ENCODE measurements at places on chromosomes 3 and 15. TPM values are rescaled to one million over a fixed set of nuclear protein-coding genes. Genes with fewer than 3 reads are reported as not detected.

DNA sequence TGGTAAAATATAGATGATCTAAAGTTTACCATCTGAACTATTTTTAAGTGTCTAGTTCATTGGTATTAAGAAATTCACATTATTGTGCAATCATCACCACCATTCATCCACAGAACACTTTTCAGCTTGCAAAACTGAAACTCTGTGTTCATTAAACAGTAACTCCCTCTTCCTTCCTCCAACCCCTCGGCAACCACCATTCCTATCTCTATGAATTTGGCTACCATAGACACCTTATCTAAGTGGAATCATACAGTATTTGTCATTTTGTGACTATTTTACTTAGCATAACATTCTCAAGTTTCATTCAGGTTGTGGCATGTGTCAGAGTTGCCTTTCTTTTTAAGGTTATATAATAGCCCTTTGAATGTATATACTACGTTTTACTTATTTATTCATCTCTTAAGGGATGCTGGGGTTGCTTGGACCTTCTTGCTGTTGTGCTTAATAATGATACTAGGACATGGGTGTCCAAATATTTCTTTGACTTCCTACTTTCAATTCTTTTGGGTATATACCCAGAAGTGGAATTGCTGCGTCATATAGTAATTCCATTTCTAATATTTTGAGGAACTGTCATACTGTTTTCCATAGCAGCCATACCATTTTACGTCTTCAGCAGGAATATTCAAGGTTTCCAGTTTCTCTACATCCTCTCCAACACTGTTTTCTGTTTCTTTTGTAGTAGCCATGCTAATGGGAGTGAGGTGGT is 20.9 kb downstream of the KAT2B start:
- no peak for DNase-seq

DNA sequence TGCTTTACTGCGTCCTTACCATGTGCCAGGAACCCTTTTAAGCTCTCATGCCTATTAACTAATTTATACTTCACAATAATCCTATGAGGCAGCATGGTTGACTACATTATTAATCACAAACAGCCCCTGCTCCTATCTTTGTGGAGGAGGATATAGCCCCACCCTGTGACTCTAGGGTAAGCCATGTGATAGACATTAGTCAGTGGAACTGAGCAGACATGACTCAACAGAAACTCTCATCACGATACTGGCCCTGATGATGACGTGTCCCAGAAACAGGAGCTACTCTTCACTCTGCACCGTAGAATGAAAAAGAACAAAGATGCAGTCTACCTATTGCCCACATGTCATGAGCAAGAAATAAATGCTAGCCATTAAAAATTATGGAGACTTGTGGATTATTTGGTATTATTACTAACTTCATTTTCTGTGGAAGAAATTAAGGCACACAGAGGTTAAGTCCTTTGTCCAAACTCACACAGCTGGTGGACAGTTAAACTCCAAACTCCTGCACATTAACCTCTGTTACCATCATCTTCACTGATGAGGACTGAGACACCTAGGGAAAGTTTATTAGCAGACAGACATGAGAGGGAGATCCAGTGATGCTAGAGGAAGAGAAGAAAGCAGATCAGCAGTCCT is 51.2 kb downstream of the CFAP20DC start:
- DNase-seq = no peak

GRCh38 chr15:25242957-25243799 is 195.6 kb downstream of the UBE3A start:
- no peak for DNase-seq

CX3CR1 gene
- 0.43 TPM for total RNA-seq

BSN gene
- 0.73 TPM for total RNA-seq

SH2D7 gene
- total RNA-seq = not detected

DPPA4 gene
- 1.8 TPM for total RNA-seq

DPPA2 gene
- total RNA-seq = not detected

ADAMTS7 gene
- total RNA-seq = 0.86 TPM

- DNase-seq = no peak
Measured at GRCh38 chr3:49358884-49359225, 702 bp upstream of the GPX1 start.

DNA sequence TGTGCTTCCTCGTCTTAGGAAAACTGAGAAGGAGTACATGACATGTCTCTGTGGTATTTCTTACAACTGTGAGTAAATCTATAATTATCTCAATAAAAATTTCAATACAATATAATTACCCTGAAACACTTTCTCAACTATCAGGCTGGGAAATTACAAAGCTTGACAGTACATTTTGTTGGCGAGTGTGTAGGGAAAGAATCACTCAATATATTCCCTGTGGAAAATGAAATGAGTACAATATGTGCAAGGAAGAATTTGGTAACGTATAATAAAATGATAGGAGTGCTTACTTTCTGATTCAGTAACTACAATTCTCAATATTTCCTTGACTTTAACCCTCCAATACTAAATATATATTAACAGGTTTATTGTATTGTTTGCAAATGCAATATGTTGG is 818.2 kb upstream of the CADM2 start:
- DNase-seq = no peak

DNA sequence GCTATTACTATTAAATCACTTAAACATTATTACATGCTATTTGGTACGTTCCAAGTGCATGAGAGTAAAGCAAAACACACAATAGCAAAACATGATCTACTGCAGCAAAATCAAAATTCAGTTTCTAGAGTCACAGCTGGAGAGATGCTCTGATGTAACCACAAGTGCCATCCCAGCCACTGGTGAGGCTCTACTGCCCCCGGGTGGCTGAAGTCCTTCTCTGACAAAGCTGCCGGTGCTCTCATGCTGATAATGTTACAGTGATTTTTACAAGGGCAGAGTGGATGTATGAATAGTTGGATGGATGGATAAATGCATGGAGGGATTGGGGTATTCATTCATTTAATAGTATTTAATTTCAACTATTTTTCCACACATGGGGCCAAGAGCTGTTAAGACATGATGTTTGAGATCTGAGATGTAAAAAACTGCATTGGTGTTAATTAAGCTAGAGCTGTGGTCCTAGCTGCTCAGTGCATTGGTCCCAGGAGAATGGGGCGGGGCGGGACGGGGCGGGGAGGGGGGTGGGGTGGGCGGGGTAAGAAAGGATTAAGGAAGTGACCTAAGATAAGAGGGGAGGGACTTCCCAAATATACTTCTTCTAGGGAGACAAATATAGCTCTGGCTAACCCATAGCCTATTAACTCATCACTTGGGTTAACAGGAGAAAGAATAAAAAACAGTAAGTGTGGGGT is 5.3 kb upstream of the SPESP1 start:
- peak; percentile 68 for DNase-seq

SLC15A2 gene
- 1.5 TPM for total RNA-seq

DNA sequence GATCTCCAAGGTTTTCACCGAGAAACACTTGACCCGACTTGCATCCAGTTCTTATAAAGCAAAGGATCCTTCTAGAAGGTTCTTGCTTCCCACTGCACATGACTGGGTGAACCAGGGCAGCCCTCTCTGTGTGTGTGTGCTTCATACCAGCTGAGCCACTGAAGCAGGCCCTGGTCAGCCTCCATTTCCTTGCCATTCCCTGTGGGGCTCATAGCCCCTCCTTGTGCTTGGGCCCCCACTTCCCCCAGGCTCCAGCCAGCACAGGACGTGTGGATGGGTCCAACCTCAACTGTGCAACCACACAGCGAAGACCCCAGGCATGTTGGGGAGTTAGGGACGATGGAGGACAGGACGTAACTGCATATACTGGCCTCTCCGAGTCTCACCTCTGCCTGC is 15.5 kb downstream of the KLF15 start:
- DNase-seq = no peak

DNA sequence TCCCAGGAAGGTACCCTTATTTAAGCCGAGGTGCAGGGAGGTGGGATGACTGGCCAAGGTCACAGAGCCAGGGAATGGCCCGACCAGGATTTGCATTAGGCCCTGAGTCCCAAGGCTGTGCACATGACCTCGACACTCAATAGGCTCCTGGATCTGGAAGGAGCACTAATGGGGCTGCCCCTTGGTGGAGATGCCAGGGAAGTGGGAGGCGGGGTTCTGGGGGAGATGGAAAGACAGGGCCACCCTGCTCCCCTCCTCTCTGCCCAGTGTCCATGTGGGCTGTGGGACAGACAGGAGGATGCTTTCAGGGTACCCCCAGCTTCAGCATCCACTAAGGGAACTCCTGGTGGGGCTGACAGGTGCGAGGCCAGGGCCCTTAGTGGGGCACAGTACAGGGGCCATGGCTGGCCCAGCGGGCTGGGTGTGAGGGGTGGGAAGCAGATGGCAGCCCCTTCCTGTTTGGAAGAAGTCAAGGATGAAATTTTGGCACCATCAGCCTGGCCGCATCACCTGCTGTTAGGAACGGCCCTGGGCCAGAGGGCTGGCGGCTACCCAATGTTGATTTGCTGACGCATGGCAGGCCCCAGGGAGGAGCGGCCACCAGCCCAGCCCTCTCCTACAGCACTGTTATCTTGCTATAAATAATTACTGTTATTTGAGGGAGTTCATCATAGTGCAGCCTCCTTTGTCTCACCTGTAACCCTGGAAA is 37.3 kb downstream of the ATP2B2 start:
- DNase-seq = peak; percentile 80

RAB8B gene
- 6.8 TPM for total RNA-seq

DNA sequence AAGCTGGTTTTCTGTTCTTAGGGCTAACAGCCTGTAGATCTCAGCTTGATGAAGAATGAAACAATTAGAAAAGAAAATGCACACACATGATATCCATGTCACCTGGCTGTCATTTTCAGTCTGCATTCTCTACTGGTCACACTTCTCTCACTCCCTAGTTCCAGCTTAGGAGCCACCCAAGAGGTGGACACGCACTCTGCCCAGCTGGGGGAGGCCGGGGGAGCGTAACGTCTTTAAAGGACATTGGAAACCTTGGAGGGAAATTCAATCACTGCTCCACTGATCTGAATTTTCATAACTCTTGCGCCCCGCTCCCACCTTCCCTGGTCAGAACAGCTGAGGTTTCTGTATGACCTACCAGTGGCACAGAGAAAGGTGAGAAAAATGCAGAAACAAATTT is 79.7 kb downstream of the RAB11A start:
- no peak for DNase-seq

DNA sequence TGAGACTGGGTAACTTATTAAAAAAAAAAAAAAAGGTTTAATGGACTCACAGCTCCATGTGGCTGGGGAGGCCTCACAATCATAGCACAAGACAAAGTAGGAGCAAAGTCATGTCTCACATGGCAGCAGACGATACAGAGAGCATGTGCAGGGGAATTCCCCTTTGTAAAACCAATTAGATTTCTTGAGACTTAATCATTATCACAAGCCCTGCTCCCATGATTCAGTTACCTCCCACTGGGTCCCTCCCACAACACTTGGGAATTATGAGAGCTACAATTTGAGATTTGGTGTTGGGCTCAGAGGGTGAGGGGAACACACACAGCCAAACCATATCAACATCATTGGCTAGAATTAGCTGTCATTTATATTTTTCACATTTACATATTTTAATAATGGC is 221.0 kb downstream of the RSRC1 start:
- no peak for DNase-seq
